ENCODE measurements at places on chromosomes 11 and 22.

- no peak for DNase-seq
Observed at GRCh38 chr11:46743693-46744339, 24.8 kb downstream of the F2 start.

GRCh38 chr22:47515384-47516125 is 753.1 kb downstream of the TBC1D22A start:
- DNase-seq: peak; percentile 4

- no peak for DNase-seq
Observed at GRCh38 chr22:20051927-20052308, 28.1 kb upstream of the DGCR8 start.

- DNase-seq: no peak
Observed at GRCh38 chr11:96339706-96340554, 3.1 kb downstream of the MAML2 start.

Data from PC-3 (cell line).